Endodermal cell (in vitro differentiated cells): ENCODE measurements at places on chromosomes 16 and 17. TPM values are rescaled to one million over a fixed set of nuclear protein-coding genes. Genes with fewer than 3 reads are reported as not detected.

Gene FOXN1
- total RNA-seq: not detected in 2 replicates

Gene GPR139
- not detected in 2 replicates for total RNA-seq

Gene CTRB1
- not detected in 2 replicates for total RNA-seq

Gene TMEM114
- 0.25 and 0.40 TPM in 2 replicates for total RNA-seq

Gene TLCD3B
- 2.9 and 3.5 TPM in 2 replicates for total RNA-seq

Gene PDP2
- 31.5 to 46.0 TPM (median 31.7 TPM) in 3 replicates for total RNA-seq

Gene EME1
- total RNA-seq: 14.1 and 17.2 TPM in 2 replicates

Gene CCL23
- not detected in 2 replicates for total RNA-seq

Gene ATP2C2
- total RNA-seq: 2.6 and 3.0 TPM in 2 replicates

Gene SPIRE2
- 11.3 and 12.8 TPM in 2 replicates for total RNA-seq
